ENCODE measurements at places on chromosomes 6 and 20. TPM values are rescaled to one million over a fixed set of nuclear protein-coding genes. Genes with fewer than 3 reads are reported as not detected.

- DNase-seq: no peak
These were observed 15.6 kb upstream of the STX11 start for GRCh38 chr6:144134737-144135136.

DNA sequence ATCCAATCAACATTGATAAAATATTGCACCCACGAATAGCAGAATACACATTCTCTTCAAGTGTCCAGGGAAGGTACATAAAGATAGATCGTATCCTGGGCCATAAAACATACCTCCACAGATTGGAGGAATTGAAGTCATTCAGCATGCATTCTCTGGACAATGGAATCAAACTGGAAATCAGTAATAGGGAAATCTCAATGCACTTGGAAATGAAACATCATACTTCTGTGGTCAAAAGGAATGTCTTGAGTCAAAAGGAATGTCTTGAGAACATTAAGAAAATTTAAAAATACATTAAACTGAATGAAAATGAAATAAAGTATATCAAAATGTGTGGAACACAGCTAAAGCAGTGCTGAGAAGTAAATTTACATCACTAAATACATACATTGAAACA lies 138.8 kb downstream of the TFAP2A start:
- DNase-seq: no peak

DNA sequence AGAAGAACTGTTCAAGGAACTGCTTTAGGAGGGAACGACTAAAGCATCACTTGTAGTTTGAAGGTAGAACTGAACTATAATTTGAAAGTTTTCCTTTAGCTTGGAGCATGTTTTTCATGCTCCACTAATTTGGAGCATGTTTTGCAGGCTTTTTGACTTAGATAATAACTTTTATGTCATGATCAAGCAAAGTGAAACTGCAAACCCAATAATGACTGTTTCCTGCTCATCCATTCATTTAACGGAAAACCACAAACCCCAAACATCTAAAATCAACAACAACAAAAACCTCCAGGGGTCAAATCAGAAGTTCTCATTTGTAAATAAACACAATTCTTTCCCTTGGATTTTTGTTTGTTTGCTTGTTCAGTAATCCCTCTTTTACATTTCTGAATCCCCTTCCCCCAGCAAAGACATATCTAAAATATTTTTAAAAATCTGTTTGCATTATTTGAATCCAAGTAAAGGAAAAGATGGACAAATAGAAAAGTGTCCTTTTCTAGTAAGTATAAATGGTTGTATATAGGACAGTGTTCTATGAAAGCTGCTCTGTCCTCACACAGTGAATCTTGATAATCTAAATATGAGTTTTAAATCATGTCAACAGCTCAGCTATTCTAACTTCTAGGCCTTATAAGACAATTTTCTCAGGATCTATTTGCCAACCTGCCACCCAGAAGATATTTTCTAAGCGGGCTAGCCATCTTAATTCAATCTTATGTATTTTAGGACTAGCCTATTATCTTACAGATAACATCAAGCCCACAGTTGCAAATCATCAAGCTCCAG lies 2.6 kb downstream of the SIM1 start:
- no peak for DNase-seq

GRCh38 chr6:91691449-91691848 lies 1104.6 kb upstream of the MAP3K7 start:
- no peak for DNase-seq

- no peak for DNase-seq
These were observed 673 bp downstream of the CST7 start for GRCh38 chr20:24949756-24950127.

- DNase-seq: no peak
These were observed 48.1 kb upstream of the MC3R start for GRCh38 chr20:56200456-56200855.

DNA sequence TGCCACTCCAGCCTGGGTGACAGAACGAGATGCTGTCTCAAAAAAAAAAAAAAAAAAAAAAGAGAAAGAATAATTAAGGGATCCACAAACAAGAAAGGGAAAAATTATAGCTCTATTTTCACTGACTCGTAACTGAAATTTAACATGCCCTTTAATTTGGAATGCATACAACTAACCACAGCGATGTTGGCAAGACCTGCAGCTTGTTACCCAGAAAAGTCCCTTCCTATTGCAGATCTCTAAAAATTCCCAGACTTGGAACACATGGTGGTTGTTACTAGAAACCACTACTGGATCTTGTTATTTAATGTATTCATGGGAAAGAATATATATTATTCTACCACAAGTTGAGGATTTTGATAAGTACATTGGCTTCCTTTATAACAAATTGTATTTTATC lies 27.8 kb upstream of the SMIM28 start:
- DNase-seq: no peak

GRCh38 chr6:159988983-159989454 lies 20.1 kb downstream of the IGF2R start:
- no peak for DNase-seq

DNA sequence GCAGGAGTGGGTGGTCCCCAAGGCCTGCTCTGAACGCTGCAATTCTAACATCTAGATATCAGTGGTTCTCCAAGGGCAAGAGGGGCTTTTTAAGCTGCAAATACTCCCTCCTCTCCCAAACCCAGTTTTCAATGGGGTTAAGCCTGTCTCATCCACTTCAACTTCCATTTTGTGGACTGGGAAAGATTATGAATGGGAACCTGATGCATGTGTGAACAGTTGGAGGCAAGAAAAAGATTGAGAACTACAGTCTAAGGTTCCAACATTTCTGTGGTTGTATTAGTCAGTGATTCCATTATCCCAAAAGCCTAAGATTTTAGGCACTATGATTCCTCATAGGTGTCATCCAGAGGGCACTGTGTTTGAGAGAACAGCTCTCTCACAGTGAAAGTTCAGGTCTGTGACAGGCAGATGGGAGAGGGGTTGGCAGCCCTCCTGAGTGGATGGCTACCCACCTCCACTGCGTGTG lies 53.7 kb downstream of the HNF4A start:
- DNase-seq: no peak

Gene TREM1
- total RNA-seq: not detected

Gene ARHGAP40
- not detected for total RNA-seq

Gene PRPH2
- 5.0 TPM for total RNA-seq

Gene ANKEF1
- 2.7 TPM for total RNA-seq

Gene EPHA7
- total RNA-seq: 102 TPM

Data from occipital lobe (tissue), 3 donors.